ENCODE measurements at places on chromosomes 3 and 15.

- DNase-seq: peak; percentile 85
These were observed 22.1 kb downstream of the ACKR2 start for GRCh38 chr3:42831321-42831713.

DNA sequence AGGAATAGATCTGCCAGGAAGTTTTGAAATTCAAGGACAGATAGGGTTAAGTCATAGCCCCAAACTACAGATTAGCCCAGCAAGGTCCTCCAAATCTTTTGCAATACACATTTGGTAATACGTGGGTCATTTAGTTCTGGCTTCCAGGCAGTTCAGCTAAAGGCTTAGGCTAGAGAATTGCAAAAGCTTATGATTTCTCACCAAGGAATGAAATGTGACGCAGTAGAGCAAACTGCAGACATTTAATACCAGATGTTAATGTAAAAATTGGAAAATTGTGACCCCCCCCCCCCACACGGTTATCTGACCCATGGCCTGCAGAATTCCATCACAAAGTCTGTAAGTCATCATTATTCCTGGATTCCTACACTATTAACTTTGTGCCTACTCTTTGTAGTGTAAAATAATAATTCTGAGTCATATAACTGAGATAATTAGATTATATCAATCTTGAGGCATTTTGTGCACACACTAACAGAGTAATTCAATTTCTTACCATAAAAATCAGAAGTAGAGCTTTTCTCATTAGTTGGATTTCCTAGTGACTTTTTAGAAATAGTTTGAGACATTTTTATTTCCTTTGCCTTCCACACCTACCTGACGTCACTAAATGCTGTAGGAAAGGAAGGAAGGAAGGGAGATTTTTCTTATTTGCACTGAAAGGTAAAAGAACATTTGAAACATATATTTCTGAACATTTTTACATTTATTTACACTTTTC, 235.2 kb downstream of the DTWD1 start:
- no peak for DNase-seq

DNA sequence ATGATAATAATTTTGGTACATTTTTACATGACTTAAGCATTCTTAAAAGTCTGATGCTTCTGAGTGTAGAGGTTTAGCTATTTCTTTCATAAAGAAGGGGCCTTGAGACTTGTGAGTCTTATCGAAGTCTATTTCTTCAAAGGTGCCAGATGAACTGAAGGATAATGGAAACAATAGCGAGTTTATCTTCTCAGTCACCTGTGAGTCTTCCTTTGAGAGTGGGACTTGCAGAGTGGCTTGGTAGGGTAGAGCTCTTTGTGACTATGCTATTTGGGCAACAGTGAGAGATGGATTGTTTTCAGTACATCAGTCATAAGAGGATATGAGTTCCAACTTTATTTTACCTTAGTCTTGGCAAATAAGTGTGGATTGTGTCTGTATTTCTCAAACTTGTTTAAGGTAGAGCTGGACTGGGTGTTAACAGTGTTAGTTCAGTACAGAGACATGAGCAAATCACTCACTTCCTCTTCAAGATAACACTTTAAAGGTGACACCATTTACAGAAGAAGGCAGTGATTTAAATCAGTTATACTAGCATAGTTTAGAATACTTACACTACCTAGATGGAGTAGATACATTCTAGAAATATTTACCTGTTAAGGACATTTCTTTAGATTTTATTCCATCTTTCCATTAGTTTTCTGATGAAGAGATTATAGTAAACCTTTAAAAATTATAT, 3.2 kb downstream of the AKAP13 start:
- DNase-seq: no peak

DNA sequence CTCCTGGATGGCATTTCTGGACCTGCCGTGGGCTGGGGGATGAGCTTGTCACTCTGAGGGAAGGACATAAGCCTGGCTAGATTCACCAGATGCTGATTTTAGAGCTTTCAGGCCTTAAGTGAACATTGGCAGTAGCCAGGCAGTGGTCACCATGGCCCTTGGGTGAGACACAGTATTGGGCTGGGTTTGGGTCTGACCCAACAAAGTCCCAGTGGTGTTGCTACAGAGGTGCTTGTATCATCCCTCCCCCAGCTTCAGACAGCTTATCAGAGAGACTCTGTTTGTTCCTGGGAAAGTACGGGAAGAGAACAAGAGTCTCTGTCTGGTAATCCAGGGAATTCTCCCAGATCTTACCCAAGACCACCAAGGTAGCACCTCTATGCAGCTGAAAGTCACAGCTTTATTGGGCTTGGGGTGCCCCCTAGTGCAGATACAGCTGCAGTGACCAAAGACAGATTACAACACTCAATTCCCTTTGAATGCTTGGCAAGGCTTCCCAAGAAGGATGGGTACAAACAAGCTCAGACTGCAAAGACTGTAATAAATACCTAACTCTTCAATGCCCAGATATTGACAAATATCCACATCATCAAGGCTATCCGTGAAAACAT, 9.8 kb upstream of the RUVBL1 start:
- DNase-seq: no peak

- DNase-seq: no peak
These were observed 44.3 kb downstream of the SLCO3A1 start for GRCh38 chr15:91897585-91898372.

DNA sequence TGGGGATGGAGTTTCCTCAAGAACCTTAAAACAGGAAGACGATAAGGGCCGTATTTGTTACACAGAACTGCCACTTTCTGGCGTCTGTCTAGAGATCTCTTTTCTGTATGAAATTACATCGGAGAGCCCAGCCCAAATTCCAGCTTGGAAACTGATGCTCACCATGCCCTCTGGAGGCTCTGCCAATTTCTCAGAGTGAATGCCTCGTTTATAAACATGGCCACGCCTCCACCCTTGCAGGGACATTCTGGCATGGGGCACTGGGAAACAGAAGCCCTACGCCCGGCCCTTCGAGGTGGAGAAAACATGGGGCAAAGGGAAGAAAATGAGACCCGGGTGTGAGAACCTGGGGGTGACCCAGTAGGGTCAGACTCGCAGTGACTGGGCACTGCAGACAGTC, 53.4 kb upstream of the SEC13 start:
- DNase-seq: no peak

DNA sequence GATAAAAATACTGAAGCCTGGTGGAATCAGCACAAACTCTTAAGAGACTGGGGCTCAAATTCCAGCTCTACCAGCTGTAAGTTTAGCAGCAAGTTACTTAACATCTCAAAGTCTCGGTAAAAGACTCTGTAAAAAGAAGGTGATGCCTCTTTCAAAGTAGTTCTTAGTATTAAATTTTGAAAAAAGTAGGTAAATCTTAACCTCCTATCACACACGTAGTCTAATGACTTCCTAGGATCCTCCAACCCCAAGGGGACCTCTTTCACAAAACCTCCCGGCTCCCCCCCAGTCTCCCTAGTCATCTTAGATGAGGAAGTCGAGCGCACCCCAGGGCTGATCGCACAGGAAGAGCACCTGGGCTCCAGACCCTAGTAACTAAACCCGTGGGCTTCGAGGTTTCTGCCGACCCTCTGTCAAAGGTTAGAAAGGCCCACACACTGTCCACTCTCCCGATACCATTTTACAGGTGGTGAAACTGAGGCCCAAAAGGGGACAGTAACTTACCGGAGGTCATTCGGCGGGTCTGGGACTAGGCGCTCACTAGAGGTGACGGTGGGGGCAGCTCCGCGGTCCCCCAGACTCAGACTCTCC, 427 bp downstream of the MBD4 start:
- no peak for DNase-seq

GRCh38 chr3:69536306-69537020, 150.6 kb upstream of the FRMD4B start:
- DNase-seq: no peak

DNA sequence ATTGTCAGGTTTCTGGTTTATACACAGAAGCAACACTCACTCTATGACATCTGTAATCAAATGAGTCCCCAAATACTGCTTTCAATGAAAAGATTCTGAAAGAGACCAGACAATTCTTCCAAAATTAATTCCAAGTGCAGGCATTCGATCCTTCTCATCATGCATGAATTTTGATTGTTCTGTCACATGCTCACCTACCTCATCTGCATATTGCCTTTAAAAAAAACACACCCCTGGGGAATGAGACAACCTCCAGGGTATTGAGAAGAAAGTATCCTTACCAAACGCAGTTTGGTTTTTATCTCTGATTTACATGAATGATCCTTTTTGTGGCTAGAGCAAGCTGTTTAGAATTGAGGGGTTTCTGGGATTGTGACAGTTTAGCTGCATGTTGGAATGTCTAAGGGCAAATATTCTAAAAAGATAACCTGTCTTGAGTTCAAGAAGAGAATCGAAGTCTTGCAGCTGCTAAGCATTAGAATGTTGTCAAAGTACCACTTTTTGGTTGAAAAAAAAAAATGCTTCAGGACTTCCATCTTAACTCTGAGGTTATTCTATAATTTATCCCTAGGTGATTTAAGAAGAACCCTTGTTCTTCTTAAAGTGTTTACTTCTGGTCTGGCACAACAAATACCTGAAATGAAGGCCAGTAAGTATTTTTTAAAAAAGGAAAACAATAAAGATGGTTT, 653.1 kb downstream of the RBMS3 start:
- DNase-seq: no peak

DNA sequence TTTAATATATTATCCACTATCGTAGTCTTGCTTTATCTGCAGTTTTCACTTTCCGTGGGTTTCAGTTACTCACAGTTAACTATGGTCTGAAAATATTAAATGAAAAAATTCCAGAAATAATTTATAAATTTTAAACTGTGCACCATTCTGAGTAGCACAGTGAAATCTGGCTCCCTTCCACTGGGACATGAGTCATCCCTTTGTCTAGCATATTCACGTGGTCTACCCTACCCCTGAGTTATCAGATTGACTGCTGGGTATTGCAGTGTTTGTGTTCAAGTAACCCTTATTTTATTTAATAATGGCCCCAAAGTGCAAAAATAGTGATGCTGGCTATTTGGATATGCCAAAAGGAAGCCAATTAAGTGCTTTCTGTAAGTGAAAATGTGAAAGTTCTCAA, 539.5 kb upstream of the AGTR1 start:
- peak; percentile 40 for DNase-seq

GRCh38 chr3:143036557-143036956, 35.2 kb downstream of the U2SURP start:
- no peak for DNase-seq

DNA sequence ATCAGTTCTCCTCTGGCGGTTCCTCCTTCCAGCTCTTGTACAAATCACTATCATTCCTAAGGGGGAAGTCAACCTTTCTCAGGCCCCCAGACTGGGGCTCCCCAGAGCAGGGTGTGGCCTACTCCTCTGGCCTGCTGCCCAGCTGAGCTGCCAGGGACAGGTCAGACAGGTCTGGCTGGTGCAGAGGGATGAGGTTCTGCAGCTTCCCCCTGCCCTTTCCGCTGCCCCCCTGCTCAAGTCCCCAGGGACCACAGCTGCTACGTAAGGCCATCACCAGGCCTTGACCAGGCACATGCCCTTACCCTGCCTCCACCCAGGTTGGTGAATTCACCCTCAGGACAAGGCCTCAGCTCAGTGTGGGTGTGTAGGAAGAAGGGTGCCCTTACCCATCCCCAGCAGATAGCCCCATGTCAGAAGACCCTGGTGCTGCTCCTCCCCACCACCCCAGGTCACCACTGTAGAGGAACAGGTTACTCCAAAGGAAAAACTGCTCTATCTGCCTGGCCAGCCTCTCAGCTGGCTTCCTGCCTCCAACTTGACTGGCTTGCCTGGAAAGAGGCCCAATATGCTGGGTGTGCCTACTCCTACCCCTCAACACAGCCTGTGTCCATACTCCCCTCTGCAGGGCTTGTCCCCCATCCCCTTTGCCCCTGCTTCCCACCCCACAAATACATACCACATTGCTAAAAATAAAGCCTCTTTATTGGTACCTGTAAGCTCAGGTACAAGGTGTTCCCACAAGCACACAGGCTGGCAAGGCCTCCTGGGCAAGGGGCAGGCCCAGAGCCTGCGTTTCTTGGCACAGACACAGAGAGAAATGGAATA, 12.0 kb downstream of the CSRNP1 start:
- no peak for DNase-seq

DNA sequence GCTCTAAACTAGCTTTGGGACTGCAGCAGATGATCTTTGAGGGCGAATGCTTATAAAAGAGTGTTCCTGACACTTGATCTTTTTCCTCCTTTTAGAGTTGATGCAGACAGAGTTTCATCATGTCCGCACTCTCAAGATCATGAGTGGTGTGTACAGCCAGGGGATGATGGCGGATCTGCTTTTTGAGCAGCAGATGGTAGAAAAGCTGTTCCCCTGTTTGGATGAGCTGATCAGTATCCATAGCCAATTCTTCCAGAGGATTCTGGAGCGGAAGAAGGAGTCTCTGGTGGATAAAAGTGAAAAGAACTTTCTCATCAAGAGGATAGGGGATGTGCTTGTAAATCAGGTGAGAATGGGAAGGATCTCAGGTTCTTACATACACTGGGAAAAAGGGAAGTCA, 75.7 kb downstream of the KLHL25 start:
- no peak for DNase-seq

DNA sequence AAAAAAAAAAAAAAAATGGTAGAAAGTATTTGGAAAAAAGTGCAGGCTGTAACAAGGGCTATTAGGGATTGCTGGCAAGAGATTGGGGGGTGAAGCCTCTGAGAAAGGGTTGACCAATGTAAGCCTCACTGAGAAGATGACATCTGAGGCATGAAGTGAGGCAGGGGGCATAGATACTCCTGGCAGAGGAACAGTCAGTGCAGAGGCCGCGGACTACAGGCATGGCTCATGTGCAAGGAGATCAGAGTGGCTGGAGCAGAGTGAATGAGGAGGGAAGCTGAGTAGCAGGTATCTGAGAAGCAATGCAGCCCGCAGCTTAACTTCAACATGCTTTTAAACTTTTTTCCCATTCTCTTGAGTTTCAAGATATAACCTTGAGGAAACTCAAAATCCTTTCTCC, 5.4 kb downstream of the FBXL22 start:
- no peak for DNase-seq

DNA sequence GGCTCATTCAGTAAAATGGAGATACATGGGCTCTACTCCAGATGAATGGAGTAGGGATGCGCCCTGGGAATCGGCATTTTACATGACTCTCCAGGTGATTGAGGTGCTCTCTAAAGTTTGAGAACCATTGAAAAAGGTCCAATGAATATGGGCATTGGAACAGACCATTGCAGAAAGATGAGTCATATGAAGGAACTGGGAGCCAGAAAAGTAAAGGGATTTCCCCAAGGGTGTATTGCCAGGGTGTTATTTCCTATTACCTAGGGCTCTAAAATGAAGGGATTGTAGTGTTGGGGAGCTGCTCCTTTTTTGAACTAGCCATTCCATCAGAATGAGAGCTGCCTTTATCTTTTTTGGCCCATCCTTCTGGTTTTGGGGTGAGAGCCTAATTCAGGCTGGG, 21.7 kb downstream of the CLDN11 start:
- DNase-seq: no peak

GRCh38 chr15:29747837-29748417, 74.3 kb downstream of the TJP1 start:
- no peak for DNase-seq

- DNase-seq: no peak
These were observed 76.8 kb downstream of the TAMM41 start for GRCh38 chr3:11769704-11770476.

GRCh38 chr15:40716165-40716564, 21.2 kb downstream of the RAD51 start:
- DNase-seq: no peak

GRCh38 chr3:32487781-32488473, 14.7 kb downstream of the CMTM6 start:
- no peak for DNase-seq
